ENCODE measurements at places on chromosomes 2 and 18. TPM values are rescaled to one million over a fixed set of nuclear protein-coding genes. Genes with fewer than 3 reads are reported as not detected.
A peak's percentile ranks its signal among the peaks of the same experiment; 100 is the strongest.

The ABHD1 gene
- total RNA-seq, result 0.46 TPM

DNA sequence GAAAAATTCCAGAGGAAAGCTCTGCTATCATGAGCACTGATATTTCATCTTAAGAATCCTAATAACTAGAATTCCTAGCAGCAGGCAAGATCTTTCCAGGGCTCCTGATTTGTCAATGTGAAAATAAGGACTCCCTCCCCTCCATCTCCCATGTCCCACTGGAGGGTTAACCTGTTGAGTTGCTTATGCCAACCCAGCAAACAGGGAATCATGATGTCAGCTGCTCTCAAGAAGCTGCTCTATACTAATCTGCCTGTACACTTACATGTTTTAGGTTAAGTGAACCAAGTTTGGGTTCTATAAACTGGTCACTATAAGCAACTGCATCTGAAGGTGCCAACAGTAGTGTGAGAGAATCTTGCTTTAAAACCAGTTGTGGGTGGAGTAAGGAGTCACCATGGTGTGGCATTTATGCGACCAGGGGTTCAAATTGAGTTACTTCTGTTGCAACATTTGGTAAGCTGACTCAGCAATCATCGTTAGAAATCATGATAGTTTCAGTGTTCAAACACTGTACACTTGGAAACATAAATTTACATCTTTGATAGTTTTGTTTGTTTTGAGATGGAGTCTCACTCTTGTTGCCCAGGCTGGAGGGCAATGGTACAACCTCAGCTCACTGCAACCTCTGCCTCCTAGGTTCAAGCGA is 53.4 kb downstream of the STK25 start:
- no peaks in the 10 kb centered on the region for H3K27me3 ChIP-seq
- no peak for DNase-seq
- H3K4me1 ChIP-seq, result no peaks in the 10 kb centered on the region
- H3K36me3 ChIP-seq, result no peaks in the 10 kb centered on the region

- no peaks in the 10 kb centered on the region for H3K27me3 ChIP-seq
- H3K4me3 ChIP-seq, result peak overlapping the region; percentile 74
- peaks cover 14% of the 10 kb centered on the region for H3K4me1 ChIP-seq
- H3K27ac ChIP-seq, result peak overlapping the region; percentile 79
- no peak for DNase-seq
Measured at GRCh38 chr18:57587098-57587661, 678 bp upstream of the FECH start.

The DES gene
- total RNA-seq, result 0.69 TPM

- no peak for DNase-seq
- no peaks in the 10 kb centered on the region for H3K27me3 ChIP-seq
- no peak overlapping the region for H3K4me3 ChIP-seq
- no peaks in the 10 kb centered on the region for H3K4me1 ChIP-seq
- no peaks in the 10 kb centered on the region for H3K36me3 ChIP-seq
- no peak overlapping the region for H3K27ac ChIP-seq
Measured at GRCh38 chr2:59900728-59901452, 652.6 kb downstream of the BCL11A start.

The MEP1B gene
- total RNA-seq, result 0.28 TPM
